Liver (tissue), 10 donors: ENCODE measurements at places on chromosomes 11 and 22. TPM values are rescaled to one million over a fixed set of nuclear protein-coding genes. Genes with fewer than 3 reads are reported as not detected.

The TEX54 gene
- polyA plus RNA-seq: 1.6 TPM

The TBX10 gene
- 0.12 TPM for polyA plus RNA-seq

The OR5P2 gene
- not detected for polyA plus RNA-seq

The GP1BB gene
- 0.38 TPM for polyA plus RNA-seq

The RABL2B gene
- polyA plus RNA-seq: 6.7 TPM
